ENCODE measurements at places on chromosomes 12 and 14.

DNA sequence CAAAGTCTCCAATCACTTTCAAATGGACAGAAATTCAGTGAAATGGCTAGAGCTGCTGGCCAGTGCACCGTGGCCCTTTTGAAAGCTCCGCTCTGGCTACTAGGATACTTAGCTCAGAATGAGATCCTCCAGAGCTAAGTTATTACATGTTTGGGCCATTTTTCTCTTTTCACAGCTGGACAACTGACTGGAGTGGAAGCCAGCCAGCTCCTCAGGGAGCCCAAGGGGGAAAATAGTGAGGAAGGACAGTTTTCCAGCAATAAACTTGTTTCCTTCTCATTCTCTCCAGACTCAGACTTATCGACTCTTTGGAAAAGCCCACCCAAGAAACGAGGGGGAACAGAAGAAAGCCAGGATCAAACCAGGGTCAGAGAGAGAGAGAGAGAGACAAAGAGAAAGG, 266.0 kb downstream of the KSR2 start:
- no peak for DNase-seq

DNA sequence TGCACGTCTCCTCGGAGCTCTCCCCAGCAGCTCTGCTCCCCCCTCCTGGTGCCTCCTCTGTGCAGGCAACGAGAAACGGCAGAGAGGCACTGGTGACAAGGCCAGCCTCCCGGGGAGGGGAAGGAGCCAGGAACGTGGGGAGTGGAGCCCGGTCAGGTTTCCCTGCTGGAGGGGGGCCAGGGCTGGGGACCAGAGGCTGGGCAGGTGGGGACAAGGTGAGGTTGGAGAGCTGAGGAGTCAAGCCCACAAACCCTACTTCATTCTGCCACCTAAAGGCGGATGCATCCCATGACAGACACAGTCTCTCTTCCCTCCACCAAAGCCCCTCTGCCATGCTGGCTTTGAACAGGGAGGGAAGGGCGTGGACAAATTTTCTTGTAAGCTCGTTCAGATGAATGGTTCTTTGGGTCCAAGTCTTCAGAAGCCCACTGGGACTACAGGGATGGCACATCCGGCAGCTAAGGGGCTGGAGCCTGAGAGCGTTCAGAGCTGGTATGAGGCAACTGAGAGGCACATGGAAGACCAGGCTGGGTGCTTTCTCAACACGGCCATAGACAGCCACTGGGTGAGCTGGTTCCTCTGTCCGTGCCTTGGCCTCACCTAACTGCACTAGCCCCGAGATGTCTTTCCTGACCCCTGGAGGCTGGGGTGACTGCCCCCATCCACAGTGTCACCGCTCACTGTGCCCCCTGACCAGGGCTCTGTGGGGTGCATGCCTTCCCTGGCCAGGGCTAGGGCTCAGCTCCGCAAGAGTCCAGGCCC, 105.9 kb downstream of the RBM19 start:
- DNase-seq = no peak

DNA sequence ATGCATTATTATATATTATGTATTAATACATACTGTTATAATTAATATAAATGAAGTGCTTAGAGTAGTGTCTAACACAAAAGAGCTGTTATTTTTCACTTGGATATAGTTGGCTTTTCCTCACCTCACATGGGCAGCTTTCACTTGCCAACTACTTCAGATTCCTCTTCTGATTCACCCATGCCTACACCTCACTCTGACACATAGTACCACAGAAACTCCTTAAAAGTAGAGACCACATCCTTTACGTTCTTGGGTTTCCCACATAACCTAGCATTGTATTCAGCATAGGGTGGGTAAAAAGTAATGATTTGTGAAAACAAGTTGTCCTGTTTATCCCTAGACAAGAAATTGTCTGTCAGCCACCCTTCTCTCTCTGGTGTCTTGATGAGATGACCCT, 61.0 kb downstream of the DIO2 start:
- no peak for DNase-seq

DNA sequence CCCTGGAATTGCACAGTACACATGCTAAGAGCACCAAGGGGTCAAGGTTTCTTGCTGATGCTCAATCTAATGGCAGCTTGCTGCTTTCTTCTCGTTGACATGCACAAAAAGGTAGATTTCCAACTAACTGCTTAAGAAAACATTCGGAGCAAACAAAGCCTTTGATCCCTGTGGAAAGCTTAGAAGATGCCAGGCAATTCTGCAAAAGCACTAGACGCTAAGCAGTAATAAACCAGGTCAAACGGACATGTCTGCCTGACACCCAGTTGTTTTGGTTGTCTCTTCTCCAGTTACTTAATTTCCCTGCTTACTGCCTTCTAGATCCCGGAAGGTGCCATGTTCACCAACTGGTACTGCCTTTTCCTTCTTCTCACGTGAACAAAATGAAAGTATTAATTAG, 100.5 kb upstream of the TMCC3 start:
- DNase-seq = no peak

DNA sequence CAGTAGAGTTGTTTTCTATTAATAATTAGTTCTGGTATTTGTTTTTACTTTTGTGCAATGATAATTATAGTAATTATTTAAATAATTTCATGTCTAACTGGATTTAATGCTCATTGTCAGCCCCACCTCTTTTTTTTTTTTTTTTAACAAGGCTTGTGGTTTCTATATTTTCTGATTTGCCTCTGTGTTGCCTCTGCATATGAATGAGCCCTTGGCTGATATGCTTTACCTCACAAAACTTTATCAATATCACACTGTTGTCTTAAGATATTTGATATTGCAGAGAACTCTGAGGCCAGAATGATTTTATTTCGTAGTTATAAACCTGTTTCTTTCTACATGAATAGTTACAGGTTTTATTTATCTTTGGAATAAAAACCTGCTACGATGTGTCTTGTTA, 116.2 kb upstream of the ATP2B1 start:
- DNase-seq = no peak

DNA sequence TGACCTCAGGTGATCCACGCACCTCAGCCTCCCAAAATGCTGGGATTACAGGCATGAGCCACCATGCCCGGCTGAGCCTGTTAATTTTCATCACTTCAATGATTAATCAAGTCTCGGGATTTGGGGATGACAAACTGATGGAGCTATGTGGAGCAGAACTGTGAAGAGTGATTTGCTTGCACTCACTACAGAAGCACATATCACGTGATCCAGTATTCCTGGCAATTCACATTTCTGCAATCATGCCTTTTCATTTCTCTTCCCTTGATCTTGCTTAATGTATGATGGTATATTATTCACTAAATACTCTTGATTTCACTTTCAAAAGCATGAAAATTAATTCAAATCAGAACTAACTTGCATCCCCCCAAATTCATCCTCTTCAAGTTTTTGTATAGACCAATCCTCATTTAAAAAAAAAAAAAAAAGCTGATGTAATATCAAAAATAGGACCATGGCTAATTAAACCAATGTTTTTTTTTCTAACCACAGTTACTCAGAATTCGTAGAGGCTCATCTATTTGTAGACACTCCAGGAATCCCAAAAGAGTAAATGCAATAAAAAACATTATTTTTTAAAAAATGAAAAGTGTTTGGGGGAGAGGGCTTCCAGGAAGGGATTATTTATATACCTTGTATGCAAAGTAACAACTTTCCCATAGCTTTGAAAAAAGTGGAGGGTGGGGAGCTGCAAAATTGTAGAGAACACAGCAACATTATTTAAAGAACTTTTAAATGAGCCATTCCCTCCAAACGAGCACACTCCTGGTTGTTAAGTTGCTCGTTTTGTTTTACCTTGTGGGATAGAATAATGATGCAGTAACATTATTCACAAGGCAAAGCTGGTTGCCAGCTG, 7.0 kb upstream of the ATXN2 start:
- no peak for DNase-seq

DNA sequence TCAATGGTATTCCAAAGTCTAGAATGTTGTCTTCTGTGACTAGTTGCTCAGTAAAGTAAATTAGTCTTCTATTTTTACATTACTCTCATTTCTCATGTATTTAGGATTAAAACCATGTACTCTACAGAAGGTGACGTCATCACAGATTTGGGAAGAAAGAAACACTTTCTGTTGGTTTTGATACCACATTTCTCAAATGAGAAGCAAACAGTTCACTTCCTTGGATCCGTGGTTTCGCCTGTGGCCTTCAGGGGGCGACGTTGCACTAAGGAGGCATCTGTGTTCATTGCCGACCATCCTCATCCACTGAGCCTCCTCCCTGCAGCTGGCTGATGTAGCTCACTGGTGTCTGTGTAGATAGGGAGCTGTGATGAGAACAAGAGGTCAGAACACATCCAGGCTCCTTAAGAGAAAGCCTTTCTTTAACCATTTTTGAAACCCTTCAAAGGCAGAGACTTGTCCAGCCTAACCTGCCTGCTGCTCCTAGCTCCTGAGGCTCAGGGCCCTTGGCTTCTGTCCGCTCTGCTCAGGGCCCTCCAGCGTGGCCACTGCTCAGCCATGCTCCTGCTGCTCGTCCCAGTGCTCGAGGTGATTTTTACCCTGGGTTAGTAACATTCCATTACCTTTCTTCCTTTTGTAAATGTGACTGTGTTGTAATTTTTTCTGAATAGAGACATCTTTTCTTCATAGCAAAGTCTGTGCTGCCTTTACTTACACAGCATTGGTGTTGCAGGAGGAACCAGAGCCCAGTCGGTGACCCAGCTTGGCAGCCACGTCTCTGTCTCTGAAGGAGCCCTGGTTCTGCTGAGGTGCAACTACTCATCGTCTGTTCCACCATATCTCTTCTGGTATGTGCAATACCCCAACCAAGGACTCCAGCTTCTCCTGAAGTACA, 220.6 kb upstream of the OR4E1 start:
- no peak for DNase-seq

DNA sequence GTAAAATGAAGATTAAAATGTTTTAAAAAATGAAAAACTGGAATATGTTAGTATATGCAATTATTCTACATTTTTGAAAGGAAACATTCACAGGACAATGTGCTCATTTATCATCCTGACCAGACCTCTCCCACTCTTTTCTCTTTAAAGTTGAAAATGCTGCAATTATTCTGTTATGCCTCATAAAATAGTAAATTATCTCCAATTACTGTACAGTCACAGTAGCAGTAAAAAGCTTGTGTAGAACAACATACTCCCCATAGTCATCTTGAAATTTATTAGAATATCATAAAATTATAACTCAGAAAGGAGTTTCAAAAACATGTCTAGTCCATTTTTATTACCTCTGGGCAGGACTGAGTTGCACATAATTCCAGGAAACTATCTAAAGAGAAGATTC, 250.3 kb downstream of the SYT1 start:
- DNase-seq = no peak

GRCh38 chr12:943051-943450, 6.4 kb downstream of the RAD52 start:
- DNase-seq = no peak

GRCh38 chr12:9760120-9760519, 581 bp downstream of the CD69 start:
- no peak for DNase-seq

- DNase-seq = no peak
Measured at GRCh38 chr14:105070760-105071137, 5.5 kb upstream of the GPR132 start.

- no peak for DNase-seq
Measured at GRCh38 chr14:73599499-73599898, 7.8 kb downstream of the ACOT4 start.

GRCh38 chr12:124386661-124387527, 92.0 kb downstream of the RFLNA start:
- DNase-seq = no peak

DNA sequence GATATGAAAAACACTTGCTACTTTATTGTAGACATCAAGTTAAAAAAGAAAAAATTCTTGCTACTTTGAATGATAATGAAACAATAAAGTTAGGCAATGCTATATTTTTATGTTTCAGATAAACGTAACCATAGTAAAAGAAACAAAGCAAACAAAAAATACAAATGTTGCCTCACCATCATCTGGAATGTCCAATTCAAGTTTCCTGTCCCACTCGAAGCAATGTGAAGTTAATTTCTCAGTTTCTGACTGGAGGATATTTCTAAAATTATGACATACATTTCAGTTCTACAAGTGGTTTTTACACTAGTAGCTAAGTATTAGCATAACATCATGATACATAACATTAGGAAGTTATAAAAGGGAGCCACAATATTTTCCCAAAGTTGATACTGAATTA, 20.9 kb downstream of the DLGAP5 start:
- DNase-seq = no peak

DNA sequence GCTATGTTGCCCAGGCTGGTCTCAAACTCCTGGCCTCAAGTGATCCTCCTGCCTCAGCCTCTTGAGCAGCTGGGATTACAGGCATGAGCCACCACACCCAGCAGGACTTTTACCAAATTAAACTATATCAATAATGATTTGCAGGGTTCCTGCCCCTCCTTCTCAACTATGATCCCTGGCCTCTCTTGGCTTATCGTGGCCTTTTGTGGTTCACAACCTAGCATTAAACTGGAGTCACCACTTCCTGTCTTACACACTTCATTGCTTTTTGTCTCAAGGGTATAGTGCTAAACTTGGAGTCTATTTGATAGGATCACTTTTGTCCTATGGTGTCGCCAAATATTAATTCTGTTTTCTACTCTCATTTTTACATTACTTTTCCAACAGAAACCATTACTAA, 64.5 kb downstream of the SEC23A start:
- no peak for DNase-seq

- DNase-seq = no peak
Measured at GRCh38 chr14:95048771-95049312, 108.5 kb downstream of the DICER1 start.

- no peak for DNase-seq
Measured at GRCh38 chr14:29216268-29217232, 450.0 kb downstream of the FOXG1 start.

GRCh38 chr12:48125985-48126384, 6.8 kb downstream of the PFKM start:
- no peak for DNase-seq

- no peak for DNase-seq
Measured at GRCh38 chr12:119096429-119097202, 82.1 kb upstream of the HSPB8 start.

DNA sequence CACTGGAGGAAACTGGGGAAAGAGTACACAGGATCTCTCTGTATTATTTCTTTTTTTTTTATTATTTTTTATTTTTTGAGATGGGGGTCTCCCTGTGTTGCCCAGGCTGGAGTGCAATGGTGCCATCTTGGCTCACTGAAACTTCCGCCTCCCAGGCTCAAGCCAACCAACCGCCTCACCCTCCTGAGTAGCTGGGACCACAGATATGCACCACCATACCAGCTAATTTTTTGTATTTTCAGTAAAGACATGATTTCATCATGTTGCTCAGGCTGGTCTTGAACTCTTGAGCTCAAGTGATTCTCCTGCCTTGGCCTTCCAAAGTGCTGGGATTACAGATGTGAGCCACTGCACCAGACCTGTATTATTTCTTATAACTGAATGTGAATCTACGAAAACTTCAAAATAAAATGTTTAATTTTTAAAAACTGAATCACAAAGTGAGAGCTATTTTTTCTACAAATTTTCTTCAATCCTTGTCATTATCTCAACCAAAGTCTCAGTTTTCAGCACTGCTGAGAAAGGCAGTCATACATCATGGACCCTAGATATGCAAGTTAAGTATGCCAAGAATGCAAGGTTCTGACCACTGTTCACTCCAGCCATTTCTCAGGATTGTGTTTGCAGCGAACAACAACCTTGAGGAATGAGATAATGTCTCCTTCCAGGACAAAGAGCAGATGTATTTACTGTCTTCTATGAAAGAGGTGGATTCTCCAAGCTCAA, 2.4 kb downstream of the EAPP start:
- no peak for DNase-seq
